EH (cell line): ENCODE measurements at places on chromosomes 12 and 14.

DNA sequence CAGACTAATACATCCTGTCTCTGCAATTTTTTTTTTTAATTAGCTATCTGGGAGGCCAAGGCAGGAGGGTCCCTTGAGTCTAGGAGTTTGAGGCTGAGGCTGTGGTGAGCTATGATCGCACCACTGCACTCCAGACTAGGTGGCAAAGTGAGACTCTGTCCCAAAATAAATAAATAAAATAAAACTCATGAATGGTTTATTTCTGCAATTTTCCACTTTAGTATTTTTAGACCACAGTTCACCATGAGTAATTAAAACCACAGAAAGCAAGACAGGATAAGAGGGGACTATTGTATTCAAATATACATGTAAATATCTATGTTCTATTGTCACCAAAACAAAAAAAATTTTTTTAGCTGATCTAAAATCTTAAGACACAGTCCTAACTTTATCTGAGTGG lies 17.8 kb downstream of the TAOK3 start:
- DNase-seq = peak; percentile 66

- DNase-seq = peak; percentile 32
Observed at GRCh38 chr12:64609536-64610078, 688 bp upstream of the RASSF3 start.

- DNase-seq = peak; percentile 31
Observed at GRCh38 chr12:48767047-48767446, 21.8 kb downstream of the ADCY6 start.

GRCh38 chr12:24861766-24862540 lies 86.9 kb downstream of the BCAT1 start:
- DNase-seq = peak; percentile 93
